ENCODE measurements at places on chromosomes 6 and 20.

DNA sequence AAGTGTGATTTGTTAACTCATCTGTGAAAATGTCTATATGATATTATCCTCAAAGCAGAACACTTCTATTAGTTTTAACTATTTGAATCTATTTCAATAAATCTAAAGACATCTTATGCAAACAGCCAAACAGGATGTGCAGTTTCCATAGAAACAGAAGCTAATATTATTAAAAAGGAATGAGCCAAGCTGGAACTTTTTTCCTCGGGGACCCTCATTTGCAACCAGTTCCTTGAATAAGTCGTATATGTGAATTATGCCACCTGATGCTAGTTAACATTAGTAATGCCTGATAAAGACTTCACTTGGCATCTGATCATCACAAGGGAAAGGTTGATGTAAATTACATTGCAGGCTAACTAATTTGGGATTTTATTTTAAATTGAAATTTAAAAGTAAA lies 216.9 kb upstream of the SMLR1 start:
- DNase-seq, result no peak

GRCh38 chr6:32886681-32887383 lies 32.8 kb downstream of the PSMB9 start:
- no peak for DNase-seq

DNA sequence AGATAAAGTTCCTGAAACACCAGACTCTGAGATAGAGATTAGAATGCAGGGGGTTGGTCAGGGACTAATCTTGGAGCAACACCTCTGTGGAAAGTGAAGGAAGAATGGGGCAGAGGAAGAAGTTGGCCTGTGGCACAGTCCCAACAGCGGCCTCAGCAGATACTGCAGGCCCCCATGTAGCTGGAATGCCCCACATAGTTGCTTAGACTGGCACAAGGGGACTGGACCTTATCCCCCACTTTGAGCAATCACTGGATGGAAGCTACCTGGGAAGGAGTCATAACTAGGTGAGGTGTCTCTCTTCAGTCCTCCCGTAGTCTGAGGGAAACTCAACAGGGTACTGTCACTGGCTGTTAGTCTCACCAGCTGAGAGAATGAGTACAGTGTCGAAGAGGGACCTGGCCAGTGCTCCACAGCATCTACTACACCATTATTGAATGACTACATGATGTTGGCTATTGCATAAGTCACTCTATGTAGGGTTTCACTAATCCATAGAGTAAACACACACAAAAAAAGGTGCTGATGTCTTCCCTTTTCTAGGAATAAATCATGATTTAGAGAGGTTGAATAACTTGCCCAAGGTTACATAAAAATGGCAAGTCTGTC lies 47.5 kb downstream of the ADGRG6 start:
- no peak for DNase-seq

DNA sequence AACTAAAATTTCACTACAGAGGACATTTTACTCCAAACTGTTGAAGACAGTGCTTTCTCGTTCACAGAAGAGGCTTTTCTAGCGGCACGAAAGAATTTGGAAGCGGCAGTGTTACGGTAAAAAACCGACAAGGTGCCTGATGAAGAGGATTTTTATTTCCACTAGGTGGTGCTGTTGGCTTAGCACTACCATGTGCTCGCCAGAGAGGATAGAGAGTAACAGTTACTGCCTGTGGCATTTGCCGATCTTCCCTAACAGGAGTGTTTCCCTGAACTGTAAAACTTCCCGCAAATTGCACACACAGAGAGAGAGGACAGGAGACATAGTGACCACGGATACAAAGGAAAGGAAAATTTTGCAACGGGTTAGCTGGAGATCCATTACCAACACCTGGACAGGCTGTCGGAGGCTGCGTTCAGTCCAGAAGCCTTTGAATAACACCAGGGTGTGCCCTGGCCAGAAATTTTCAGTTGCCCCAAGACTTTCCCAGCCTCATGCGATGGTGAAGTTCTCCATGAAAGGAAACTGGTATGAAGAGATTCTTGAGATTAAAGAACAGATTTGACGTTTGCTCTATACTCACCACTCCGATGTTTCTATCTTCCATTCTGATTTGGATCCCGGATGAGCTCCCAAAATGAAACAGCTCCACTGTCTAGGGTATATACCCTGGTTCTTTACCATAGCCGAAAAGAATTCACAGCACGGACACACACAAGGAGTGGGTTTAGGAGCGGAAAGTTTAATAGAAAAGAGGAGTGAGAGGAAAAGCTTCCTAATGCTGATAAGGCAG lies 48.1 kb downstream of the HLA-DPB1 start:
- DNase-seq, result no peak

DNA sequence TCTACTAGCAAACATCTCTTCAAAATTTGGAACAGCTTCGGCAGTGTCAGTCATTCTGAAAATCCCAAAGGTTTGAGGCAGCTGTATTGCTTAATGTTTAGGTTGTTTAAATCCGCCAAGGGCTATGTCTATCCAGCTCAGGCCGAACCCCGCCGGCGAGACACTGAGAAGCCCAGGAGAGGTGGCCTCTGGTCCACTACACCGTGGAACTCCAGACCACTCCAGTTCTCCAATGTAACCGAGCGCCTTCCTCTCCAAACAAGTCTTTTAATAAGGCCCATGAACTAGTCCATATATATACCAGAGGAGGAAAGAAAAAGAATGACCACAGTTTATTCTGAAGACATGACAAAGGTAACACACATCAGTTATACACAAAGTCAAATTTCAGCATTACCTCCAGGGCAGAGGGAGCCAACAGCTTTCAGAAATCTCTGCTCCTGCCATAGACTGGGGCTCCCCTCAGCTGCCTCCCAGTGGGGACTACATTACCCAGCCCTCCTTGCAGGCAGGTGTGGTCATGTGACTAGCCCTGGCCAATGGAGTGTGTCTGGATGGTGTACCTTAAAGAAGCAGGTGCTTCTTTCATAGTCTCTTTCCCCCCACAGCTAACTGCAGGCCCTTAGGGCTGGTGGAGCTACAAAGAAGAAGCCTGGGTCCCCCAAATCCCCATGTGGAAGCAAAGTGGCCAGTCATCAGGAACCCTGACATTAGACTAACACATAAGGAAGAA lies at the start of gene RAMACL:
TSS of gene RAMACL (minus strand) at position 255 of the 733 bp plus-strand sequence. CDS start at position 54, 201 bp downstream.
- DNase-seq, result no peak

GRCh38 chr6:111468329-111469012 lies 14.5 kb downstream of the REV3L start:
- no peak for DNase-seq

DNA sequence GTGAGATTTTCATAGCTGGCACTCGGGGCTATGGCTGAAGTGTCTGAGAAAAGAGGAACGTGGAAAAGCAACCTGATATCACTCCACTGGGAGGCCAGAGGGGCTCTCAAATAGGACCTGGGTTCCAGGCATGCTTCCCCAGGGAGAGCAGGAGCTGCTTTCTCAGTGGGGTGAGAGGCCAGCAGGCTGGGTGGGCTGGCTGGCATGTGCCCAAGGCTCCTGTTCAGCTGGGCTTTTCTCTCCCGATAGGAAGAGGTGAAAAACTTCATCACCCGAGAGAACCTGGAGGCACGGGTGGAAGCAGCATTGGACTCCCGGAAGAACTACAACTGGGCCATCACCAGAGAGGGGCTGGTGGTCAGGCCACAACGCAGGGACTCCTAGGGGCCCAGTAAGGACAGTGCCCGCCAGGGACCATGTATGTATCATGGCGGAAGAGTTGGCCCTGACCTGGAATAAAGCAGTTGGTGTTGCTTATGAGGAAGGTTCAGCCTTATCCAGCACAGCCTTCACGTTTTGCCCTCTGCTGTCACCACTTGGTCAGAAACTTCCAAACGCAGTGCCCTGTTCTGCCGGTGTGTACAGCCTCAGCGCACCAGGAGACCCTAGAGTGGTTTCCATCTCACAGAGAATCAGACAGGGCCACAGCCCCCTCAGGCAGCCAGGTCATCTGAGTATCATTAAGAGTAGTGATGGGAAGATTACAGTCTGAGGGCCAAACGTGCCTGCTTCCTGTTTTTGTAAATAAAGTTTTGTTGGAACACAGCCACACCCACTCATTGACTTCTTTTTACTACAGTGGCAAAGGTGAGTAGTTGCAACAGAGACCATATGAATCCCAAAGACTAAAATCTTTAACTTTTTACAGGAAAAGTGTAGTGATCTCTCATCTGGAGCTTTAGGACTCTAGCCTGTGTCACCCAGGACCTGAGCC lies 1.9 kb downstream of the MRPS26 start:
- DNase-seq, result no peak

DNA sequence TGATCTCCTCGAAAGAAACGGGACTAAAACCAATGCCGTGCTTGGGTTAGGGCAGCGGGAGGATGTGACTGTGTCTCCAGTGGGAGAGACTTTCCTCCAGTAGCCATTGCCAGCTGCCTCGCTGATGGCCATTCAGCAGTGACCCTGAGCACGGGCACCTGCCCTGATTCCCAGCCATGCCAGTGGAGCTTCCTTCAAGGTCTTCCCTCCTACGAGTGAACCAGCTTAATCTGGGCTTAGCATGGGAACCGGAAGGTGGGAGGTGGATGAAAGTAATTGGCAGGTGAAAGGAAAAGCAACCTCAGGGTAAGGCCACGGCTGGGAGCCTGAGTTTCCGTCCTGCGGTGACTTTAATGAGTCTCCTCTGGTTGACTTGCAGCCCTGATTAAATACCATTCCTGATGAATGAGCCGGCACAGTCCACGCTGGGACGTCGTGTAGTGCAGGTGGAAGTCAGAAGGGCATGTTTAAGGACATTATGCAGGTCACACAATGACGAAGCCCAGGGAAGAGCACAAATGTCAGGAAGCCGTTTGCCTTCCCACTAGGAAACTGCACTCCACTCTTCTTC lies 813.5 kb downstream of the QKI start:
- DNase-seq, result no peak

DNA sequence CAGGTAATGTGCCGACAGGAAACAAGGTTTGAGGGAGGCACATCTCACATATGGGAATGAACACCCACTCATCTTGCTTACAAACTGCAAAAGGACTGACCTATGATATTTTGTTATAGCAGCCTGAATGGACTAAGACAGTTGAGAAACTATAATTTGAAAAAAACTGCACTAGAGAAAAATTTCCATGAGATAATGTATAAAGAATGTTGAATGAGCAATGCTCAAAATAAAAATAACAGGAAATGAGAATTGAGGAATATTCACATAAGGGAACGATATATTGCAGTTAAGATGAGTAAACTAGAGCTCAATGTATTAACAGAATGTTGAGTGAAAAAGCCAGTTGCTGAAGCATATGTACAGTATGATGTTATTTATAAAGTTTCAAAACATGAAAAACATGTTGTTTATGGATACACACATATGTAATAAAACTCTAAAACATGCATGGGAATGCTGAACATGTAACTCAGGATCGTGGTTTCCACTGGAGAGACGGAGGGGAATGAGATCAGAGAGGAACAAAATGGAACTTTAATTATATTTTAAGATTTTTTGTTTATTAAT lies 6.3 kb upstream of the TBC1D22B start:
- DNase-seq, result no peak

GRCh38 chr6:21554286-21554685 lies 39.3 kb upstream of the SOX4 start:
- no peak for DNase-seq

- no peak for DNase-seq
Measured at GRCh38 chr20:50821257-50821921, 26.5 kb downstream of the BCAS4 start.

DNA sequence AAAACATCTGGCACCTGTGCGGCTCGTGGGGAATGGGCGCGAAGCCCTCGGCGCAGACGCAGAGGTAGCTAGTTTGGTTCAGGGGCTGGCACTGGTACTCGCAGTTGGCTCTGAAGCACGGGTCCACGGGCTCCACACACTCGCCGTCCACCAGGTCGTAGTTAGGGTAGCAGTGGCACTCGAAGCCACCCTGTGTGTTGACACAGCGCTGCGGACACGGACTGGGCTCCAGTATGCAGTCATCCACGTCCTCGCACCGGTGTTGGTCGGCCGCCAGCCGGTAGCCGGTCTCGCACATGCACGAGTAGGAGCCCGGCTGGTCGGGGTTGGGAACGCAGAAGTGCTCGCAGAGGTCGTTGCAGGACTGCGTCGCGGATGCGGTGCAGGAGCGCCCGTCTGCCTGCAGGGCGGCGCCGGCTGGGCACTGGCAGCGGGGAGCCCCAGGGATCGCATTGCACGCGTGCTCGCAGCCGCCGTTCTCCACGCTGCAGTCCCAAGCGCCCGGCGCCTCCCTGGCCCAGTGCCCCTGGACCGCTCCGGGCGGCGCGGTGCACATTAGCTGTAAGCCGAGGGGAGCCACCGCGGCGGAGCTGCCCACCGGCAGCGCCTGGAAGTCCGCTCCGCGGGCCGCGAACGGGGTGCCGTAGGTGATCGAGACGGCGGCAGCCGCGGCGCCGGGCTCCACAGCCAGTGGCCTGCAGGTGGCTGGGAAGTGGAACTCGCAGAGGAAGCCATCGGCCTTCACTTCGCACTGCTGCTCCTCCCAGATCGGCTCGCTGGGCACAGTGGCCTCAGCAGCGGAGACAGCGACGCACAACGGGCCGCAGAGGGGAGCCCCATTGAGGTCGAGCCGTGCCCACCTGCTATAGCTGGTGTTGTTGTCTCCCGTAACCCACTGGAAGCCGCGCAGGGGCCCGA lies 930 bp downstream of the THBD start:
- DNase-seq, result no peak

GRCh38 chr20:46984405-46984804 lies 89.8 kb downstream of the EYA2 start:
- DNase-seq, result no peak

DNA sequence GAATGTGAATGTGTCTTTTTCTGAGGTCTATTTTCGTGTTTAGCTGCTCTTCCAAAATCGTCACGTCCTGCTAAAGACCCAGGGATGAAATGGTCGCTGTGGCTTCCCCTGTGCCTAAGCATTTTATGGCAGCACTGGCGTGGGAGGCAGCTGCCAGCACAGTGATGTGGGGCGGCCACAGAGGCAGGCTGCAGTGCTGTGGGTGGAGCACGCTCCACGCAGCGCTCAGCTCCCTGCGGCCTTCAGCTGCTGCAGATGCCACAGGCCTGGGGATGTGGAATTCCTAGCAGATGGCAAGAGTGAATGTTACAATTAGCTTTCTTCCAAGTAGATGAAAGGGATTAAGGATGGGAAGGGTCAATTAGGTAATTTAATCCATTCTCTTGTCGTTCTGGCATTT lies 242.6 kb downstream of the SMOC2 start:
- no peak for DNase-seq

DNA sequence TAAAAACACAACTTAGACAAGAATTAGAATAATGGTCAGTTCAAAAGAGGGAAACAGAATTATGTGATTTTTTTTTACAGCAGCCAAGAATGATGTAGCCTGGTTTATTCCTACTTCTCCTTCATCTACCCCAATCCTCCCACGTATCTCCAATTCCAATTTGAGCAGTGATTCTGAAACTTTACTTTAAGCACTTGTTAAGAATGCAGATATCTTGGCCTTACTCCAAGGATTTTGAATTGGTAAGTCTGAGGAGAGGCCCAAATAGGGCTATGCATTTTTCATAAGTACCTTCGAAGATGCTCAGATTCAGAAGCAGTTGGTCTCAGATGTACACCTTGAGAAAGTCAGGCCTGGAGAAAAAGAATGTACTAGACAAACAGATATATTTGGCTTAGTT lies 233.4 kb upstream of the FLRT3 start:
- DNase-seq, result no peak

- no peak for DNase-seq
Measured at GRCh38 chr6:89706121-89706520, 67.6 kb upstream of the LYRM2 start.

GRCh38 chr20:9572670-9573069 lies 58.3 kb downstream of the LAMP5 start:
- no peak for DNase-seq
